ENCODE measurements at places on chromosomes 7 and 10. TPM values are rescaled to one million over a fixed set of nuclear protein-coding genes. Genes with fewer than 3 reads are reported as not detected.

- DNase-seq = no peak
- no peaks in the 10 kb centered on the region for H3K4me1 ChIP-seq
- H3K27me3 ChIP-seq = no peaks in the 10 kb centered on the region
- H3K27ac ChIP-seq = peak overlapping the region; percentile 27
- no peaks in the 10 kb centered on the region for H3K36me3 ChIP-seq
Observed at GRCh38 chr7:24926623-24927524, 53.1 kb downstream of the OSBPL3 start.

DNA sequence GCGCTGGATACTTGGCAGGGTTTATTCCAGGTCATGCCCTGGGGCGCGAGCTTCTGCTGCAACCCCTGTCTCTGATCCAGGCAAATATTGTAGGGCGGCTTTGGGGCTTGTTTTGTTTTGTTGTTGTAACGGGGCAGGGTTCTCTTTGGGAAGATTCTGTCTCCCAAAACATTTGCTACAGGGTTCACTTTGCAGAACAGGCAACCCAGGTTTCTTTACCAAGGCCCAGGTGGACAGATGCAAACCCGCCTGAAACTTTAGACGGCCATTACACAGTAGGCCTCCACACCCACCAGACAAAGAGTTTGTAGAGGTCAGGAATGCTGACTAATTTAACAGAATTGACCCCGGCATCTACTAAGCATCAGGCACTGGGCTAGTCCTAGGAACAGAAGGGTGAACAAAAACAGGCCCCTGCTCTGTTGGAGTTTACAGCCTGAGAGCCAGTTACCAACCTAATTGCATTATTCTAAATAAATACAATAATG lies 567 bp upstream of the CDCA7L start:
- H3K27ac ChIP-seq = peak overlapping the region; percentile 85
- peaks cover 47% of the 10 kb centered on the region for H3K4me1 ChIP-seq
- H3K36me3 ChIP-seq = no peaks in the 10 kb centered on the region
- no peak for DNase-seq
- peak overlapping the region; percentile 46 for H3K4me3 ChIP-seq

GRCh38 chr7:111887734-111888133 lies 318.5 kb downstream of the DOCK4 start:
- H3K27me3 ChIP-seq = no peaks in the 10 kb centered on the region
- H3K36me3 ChIP-seq = no peaks in the 10 kb centered on the region
- no peaks in the 10 kb centered on the region for H3K4me1 ChIP-seq
- DNase-seq = no peak
- no peak overlapping the region for H3K27ac ChIP-seq
- H3K4me3 ChIP-seq = no peak overlapping the region

- no peak overlapping the region for H3K4me3 ChIP-seq
- H3K36me3 ChIP-seq = no peaks in the 10 kb centered on the region
Observed at GRCh38 chr10:17980846-17981565, 29.3 kb downstream of the SLC39A12 start.

- no peak overlapping the region for H3K4me3 ChIP-seq
- no peak for DNase-seq
- no peaks in the 10 kb centered on the region for H3K36me3 ChIP-seq
- no peaks in the 10 kb centered on the region for H3K27me3 ChIP-seq
- no peaks in the 10 kb centered on the region for H3K4me1 ChIP-seq
Observed at GRCh38 chr10:3700531-3701076, 84.4 kb downstream of the KLF6 start.

DNA sequence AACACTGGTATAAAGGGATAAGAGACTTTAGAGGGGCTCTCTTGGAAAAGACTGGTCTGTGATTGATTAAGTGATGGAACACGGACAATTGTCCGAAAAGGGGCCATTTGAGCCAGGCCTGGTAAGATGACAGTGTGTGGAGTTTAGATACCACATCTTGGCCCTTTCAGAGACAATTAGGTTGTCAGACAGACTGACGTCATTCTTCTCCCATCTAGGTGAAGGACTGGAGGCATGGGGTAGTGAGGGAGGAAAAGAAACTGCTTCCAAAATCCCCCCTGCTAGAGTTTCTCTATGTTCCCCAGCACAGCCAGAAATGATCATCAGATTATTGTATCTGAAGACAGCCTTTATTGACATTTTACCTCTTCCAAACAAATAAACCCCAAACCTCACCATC lies 84.8 kb upstream of the MYO3A start:
- H3K4me1 ChIP-seq = no peaks in the 10 kb centered on the region
- H3K4me3 ChIP-seq = no peak overlapping the region
- no peaks in the 10 kb centered on the region for H3K36me3 ChIP-seq
- no peaks in the 10 kb centered on the region for H3K27me3 ChIP-seq
- no peak for DNase-seq

DNA sequence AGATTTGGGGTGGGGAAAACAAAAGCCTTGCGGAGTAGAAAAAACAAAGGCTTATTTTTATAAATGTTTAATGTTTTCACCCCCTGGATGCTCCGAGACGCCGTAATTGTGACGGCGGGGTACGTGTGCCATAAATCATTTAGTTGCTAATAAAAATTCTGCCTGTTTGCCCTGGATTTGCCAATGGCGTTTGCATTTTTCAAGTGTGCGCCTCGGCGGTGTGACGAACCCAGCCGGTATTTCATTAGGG lies 2.5 kb upstream of the TNRC18 start:
- DNase-seq = no peak
- peak overlapping the region; percentile 97 for H3K27ac ChIP-seq
- no peaks in the 10 kb centered on the region for H3K27me3 ChIP-seq
- H3K4me3 ChIP-seq = peak overlapping the region; percentile 74

DNA sequence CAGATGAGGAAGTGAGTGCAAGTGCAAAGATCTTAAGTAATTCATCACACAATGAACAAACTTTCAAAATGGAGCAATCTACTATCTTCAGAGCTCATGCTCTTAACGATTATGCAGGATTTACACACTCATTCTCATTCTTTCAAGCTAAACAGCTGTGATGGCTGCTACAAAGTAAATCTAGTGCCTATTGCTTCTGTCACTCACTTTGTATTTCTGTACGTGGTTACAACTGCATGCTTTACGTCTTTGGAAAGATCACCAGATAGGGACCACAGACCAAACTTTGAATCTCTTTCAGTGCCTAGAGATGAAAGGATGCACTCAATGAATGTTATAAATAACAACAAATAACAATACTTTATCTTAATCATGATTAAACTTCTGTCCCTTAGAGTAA lies 194.6 kb downstream of the MAGI2 start:
- DNase-seq = no peak
- H3K27ac ChIP-seq = no peak overlapping the region
- no peak overlapping the region for H3K4me3 ChIP-seq
- H3K27me3 ChIP-seq = no peaks in the 10 kb centered on the region

DNA sequence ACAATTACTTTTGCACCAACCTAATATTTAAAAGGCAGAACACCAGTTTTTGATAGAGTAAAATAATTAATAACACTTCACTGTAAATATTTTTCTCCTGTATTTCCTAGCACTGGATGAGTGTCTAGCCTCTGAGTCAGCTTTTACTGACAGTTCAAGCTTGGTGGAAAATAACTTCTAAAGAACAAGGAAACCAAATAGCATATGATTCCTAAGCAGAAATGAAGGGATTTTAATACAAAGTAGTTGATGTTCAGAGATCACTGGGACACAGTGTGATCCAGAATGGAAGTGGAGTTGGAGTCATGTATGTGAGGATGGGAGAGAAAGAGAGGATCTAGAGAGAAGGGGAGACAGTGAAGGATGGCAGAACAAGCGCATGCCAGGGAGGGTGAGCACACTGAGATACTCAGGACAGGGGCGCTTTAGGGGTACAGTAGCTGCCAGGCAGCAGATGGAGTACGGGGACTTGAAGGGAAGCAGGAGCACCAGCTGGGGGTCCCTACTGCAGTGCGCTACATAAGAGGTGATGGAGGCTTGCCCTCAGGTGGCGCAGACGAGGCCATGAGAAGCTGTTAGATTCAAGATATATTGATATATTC lies 117.9 kb upstream of the KLF6 start:
- no peak overlapping the region for H3K4me3 ChIP-seq
- no peak for DNase-seq
- H3K27ac ChIP-seq = peak overlapping the region; percentile 45
- no peaks in the 10 kb centered on the region for H3K27me3 ChIP-seq
- H3K4me1 ChIP-seq = no peaks in the 10 kb centered on the region

DNA sequence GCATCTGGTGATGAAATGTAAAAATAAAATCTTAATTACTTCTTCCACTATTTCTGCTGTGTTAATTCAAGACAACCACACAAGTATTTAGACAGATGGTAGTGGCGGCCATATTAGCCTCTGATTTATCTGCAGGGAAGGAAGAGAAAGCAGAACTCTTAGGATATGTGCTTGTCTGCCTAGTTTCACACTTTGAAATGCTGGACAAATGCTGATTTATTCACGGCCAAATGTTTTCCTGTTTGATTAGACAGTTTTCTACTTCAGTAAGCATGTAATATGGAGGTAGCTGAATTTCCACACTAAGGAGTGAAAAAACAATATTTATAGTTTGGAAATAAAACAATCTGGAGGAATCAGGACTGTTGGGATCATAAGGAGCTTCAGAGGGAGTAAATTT lies 158.1 kb downstream of the AGMO start:
- DNase-seq = no peak
- H3K27ac ChIP-seq = no peak overlapping the region
- no peaks in the 10 kb centered on the region for H3K36me3 ChIP-seq
- no peak overlapping the region for H3K4me3 ChIP-seq
- H3K4me1 ChIP-seq = no peaks in the 10 kb centered on the region

- no peak overlapping the region for H3K27ac ChIP-seq
- no peak overlapping the region for H3K4me3 ChIP-seq
- H3K4me1 ChIP-seq = no peaks in the 10 kb centered on the region
- DNase-seq = no peak
- H3K36me3 ChIP-seq = no peaks in the 10 kb centered on the region
Observed at GRCh38 chr7:91457208-91457607, 193.0 kb downstream of the FZD1 start.

DNA sequence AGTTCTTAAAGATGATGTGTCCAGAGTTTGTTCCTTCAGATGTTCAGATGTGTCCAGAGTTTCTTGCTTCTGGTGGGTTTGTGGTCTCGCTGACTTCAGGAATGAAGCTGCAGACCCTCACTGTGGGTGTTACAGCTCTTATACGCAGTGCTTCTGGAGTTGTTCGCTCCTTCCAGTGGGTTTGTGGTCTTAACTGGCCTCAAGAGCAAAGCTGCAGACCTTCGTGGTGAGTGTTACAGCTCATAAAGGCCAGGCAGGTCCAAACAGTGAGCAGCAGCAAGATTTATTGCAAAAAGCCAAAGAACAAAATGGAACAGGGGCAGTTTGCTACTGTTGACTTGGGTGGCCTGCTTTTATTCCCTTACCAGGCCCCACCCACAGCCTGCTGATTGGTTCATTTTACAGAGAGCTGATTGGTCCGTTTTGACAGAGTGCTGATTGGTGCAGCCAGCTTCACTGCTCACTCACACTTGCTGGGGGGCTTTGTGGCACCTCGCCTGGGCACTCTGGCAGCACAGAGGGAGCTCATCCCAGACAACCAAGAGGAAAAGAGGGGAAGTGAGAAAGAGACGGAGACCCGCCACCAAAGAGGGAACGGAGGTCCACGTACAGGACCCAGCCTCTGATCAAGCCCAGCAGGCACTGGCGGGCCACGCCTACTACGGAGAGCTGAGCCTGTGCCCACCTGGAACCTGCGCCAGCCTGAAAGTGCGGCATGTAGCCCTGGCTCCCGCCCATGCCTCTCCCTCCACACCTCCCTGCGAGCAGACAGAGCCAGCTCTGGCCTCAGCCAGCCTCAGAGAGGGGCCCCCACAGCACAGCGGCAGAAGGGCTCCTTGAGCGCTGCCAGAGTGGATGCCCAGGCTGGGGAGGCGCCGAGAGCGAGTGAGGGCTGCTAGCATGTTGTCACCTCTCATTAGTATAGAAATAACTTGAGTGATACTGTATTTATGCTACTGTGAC lies 55.8 kb upstream of the SEMA3C start:
- H3K27me3 ChIP-seq = no peaks in the 10 kb centered on the region
- H3K4me1 ChIP-seq = peaks cover 10% of the 10 kb centered on the region
- H3K36me3 ChIP-seq = no peaks in the 10 kb centered on the region
- no peak overlapping the region for H3K27ac ChIP-seq

Gene ECHS1
- 187 TPM for polyA plus RNA-seq

Gene OR9A2
- polyA plus RNA-seq = not detected

Gene FRAT1
- polyA plus RNA-seq = 5.0 TPM
